Stimulated activated CD4-positive, alpha-beta T cell treated with anti-CD3 and anti-CD28 coated beads, Interleukin-12 subunit alpha, Interleukin-12 subunit beta, amount 100 ng/mL, for 24 hours (primary cell): ENCODE measurements at places on chromosomes 12 and 14.
A peak's percentile ranks its signal among the peaks of the same experiment; 100 is the strongest.

DNA sequence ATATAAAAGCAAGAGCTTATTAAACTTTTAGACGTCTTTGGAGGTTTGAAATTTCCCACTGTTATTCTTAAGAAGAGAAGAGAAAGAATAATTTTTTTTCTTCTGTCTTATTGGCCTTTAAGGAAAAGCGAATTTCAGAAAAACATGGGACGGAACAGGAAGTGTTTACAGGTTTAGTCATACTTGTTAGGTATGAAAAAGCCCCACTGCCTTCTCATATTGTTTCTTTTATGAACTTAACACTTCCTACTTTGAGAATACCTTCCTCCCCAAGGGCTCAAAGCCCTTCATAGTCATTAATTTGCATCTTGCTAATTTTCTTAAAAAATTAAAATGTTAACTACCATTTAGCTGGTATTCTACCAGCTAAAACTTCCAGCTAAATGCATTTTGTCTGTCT lies 82.0 kb downstream of the ETV6 start:
- no peak for DNase-seq

- DNase-seq: no peak
Observed at GRCh38 chr12:14135996-14136395, 154.6 kb upstream of the GRIN2B start.

DNA sequence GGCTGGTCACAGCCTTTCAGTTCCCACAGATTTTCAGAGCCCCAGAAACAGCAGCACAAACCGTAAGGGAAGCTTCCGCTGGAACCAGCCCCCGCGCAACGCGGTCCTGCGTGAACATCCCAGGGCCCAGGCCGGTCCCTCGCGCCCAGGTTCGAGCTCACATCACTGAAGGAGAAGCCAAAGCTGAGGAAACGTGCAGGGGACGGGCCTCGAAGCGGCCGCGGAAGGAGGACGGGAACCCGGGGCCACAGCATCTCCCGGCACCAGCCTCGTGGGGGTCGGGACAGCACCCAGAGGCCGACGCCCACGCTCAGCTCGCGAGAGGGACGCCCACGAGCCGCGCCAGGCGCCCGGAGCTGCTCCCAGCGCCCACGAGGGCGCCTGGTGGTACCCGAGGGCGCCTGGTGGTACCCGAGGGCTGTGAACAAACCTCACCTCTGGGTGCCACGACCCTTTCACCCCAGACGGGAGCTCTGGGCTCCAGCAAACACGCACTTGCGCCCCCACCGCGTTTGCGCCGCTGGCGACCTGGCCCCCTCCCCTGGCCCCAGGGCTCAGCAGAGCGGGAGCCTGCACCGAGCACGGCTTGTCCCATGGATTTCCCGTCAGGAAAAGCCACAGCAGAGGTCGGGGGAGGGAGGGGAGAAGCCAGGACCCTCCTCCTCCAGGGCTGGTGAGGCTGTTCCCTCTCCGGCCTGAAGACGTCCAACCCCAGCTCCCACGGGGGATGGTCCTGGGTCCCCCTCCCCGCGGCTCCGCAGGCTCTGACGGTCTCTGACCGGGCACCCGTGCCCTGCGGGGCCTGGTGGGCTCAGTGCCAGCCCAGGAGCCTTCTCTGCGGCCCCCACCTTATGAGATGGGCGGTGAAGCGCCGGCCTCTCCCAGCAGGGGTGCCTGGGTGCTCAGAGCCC lies 6.9 kb downstream of the LRCOL1 start:
- no peak for DNase-seq

- no peak for DNase-seq
Observed at GRCh38 chr12:61739925-61740324, 520.3 kb upstream of the USP15 start.

DNA sequence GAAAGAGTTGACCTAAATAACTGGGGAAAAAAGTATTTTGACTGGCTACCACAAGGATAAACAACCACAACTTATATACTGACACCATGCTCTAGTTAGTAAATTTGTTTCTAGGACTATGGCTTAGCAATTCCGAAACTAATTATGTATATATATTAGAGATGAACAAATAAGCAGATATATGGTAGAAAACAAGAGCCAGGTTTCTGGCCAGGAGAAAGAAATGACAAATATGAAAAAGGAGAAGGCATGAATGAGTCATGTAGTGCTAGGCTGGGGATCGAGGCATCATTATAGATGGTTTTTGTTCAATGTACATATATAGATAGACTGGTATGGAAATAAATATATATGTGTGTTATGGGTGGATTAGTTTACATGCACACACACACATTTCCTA lies 5.5 kb upstream of the LRRC74A start:
- no peak for DNase-seq

GRCh38 chr14:71698673-71699072 lies 233.6 kb upstream of the RGS6 start:
- DNase-seq: no peak

DNA sequence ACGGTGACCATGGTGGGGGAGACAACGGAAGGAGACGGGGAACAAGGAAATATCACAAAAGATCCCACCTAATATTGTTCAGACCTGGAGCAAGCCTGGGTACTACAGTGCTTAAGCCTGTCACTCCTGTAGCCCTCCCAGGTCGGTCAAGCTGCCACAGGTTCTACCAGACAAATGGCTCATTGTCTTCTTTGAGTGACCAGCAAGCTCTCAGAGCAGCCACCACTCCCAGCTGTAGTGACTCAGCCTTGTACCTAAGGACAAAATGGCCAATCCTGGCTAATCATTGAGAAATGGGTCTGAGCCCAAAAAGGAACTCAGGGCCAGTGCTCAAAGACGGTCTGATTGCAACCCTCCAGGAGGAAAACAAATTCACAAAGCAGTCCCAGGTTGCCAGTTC lies 238.4 kb upstream of the NOS1 start:
- no peak for DNase-seq

DNA sequence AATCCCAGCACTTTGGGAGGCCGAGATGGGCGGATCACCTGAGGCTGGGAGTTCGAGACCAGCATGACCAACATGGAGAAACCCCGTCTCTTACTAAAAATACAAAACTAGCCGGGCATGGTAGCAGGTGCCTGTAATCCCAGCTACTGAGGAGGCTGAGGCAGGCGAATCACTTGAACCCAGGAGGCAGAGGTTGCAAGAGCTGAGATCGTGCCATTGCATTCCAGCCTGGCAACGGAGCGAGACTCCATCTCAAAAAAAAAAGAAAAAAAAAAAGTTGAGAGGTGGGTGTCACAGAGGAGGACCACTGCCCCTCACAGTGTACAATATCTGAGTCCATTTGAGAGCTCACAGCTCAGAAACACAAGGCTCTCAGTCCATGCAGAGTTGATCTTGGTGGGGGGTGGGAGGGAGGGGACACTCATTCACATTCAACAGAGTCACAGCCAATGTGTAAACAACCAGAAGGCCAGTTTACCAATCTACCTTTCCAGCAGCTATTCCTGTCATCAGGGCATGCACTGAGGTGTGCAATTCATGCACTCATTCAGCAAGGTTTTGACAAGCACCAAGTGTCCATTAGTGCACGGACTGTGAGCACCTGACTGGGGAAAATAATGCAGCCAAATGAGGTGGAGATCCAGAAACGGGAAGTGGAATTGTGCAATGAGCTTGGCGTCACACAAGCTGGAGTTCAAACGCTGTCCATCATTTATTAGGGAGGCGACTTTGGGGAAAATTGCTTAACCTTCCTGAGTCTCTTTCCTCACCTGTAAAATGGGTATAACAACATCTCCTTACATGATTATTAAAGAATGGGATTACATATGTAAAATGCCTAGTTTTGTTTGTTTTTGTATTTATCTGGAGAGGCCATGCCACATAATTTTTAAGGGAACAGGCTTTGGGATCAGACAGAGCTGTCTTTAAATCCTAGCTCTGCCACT lies 4.4 kb upstream of the EIF5 start:
- no peak for DNase-seq

GRCh38 chr14:49516286-49516685 lies 69.9 kb downstream of the RPS29 start:
- no peak for DNase-seq

- peak; percentile 40 for DNase-seq
Observed at GRCh38 chr12:51591016-51591901, at the start of gene SCN8A. Gene SCN8A, plus strand, starts transcription at chr12:51591233. Its CDS starts 71,585 bp downstream, at chr12:51662818.

GRCh38 chr12:65618588-65618987 lies 205.7 kb upstream of the HMGA2 start:
- no peak for DNase-seq

DNA sequence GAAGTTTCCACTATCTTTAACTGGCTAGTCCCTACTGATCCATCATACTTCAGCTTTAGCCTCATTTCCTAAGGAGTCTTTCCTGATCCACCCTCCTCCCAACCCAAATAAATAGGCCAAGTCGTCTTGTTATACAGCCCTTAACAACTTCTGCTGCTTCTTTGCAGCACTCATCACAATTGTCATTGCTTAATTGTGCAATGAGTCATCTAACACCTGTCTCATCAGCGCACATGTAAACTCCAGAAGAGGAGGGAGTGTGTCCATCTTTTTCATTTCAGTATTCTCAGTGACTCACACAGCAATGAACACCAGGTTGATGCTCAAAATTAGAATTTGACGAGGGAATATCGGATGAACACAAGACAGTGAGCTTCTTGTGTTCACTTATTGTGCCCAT lies 87.3 kb downstream of the SUDS3 start:
- no peak for DNase-seq

GRCh38 chr12:98651328-98651727 lies 6.2 kb downstream of the APAF1 start:
- DNase-seq: no peak

DNA sequence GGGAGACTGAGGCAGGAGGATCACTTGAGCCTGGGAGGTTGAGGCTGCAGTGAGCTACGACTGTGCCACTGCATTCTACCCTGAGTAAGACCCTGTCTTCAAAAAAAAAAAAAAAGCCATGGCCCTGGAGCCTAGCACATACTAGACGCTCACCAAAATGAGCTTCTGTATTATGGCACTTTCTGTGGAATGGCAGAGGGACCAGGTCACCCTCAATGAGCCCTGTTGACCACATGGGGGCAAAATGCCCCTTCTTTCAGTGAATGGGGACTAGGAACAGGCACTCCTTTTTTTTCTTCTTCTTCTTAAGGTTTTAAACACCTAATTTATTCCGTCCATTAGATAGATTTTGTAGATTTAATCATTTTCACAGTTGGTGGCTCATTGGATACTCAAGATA lies 50.5 kb downstream of the FAM222A start:
- no peak for DNase-seq

DNA sequence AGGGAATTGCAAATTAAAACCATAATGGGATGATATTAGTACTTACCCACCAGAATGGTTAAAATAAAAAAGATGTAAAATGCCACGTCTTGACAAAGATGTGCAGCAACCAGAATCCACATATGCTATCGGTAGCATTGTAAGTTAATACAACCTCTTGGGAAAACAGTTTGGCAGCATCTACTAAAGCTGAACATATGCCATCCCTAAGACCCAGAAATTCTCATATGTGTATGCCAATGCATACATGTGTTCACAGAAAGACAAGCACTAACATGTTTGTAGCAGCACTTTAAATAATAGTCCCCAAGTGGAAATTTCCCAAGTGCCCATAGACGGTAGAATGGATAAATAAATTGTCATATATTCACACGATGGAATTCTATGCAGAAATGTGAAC lies 28.3 kb upstream of the SLC5A8 start:
- DNase-seq: no peak
